ENCODE measurements at places on chromosomes 13 and 19.
A peak's percentile ranks its signal among the peaks of the same experiment; 100 is the strongest.

- DNase-seq: peak; percentile 93
These were observed at the start of gene ZNF792 for GRCh38 chr19:34963573-34964406. TSS of gene ZNF792 (minus strand) at chr19:34964229. CDS start at chr19:34963662, 567 bp downstream.

- DNase-seq: no peak
These were observed 17.2 kb downstream of the BRSK1 start for GRCh38 chr19:55300886-55301458.

- DNase-seq: no peak
These were observed 2.9 kb upstream of the F7 start for GRCh38 chr13:113102727-113103126.

DNA sequence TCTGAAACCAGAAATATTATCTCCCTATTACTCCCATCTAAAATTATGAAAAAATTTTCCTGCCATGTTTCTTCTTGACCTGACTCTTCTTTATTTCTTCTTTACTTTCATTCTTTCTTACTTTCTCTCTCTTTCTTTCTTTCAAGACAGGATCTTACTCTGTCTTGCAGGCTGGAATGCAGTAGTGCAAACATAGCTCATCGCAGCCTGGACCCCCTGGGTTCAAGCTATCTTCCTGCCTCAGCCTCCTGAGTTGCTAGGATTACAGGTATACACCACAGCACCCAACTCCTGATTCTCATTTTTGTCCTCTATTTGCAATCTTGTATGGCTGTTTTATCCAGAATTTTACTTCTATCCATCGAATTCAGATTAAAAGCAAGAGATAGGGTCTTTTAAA is 631.1 kb downstream of the TBC1D4 start:
- DNase-seq: no peak

GRCh38 chr19:2083174-2083854 is 12.8 kb downstream of the MOB3A start:
- no peak for DNase-seq
